ENCODE measurements at places on chromosomes 4 and X.

- DNase-seq: no peak
These were observed 233.4 kb downstream of the MAML3 start for GRCh38 chr4:139920486-139921002.

DNA sequence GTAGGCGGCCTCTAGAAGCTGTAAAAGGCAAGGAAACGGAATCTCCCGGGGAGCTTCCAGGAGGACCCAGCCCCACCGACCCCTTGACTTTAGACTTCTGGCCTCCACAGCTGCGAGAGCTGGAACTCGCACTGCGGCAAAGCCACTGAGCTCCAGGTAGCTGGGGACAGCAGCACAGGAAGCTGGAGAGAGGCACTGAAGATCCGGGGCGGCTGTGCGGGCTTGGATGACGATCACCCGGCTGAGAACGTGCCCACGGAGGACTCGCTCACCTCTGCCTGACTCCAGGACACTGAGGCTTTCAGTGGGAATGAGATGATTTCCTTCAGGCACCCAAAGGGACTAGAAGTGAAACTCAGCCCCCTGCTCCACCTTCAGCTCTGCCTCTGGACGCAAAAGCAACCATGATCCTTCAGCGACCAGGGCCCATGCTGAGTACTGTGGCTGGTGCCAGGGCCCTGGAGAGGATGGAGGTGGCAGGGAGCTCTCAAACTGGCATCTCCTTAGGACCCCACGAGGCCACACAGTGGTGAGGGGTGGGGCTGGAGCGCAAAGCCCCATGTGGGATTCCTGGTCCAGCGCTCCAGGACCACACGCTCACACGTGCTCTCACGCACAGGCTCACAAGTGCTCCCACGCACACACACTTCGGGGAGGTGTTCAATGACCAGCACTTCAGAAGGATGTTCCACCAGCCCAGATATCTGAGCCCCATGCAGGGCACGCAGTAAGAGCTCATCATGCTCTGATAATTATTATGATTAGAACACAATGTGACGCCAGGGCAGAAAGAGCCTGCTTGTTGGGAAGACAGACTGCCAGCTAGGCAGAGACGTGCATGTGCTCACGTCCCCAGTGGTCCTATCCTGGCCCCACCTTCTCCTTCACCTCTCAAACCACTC lies 47.2 kb downstream of the ADRA2C start:
- DNase-seq: no peak

GRCh38 chr4:75822416-75822815 lies 79.8 kb downstream of the PPEF2 start:
- DNase-seq: no peak

- peak; percentile 6 for DNase-seq
These were observed 306.7 kb upstream of the MAOA start for GRCh38 chrX:43349363-43349762.

GRCh38 chrX:38505583-38505982 lies 55.8 kb upstream of the TSPAN7 start:
- DNase-seq: no peak

DNA sequence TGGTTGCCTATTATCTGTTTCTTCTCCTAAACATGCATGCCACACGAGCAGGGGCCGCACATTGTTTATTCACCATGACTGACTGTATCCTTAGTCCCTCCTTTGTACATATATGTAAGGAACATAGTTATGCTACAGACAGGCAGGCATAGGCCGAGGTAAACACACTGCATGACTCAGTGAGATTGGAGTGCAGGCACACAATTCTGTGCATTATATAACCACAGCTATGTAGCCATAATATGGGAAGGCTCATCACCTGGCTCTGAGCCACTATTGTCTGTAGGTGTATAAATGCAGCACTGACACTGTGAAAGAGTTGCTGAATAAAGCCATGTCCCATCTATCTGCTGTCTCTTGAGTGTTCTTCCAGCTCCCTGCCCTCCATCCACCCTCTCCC lies 431.6 kb downstream of the IDS start:
- DNase-seq: peak; percentile 82

DNA sequence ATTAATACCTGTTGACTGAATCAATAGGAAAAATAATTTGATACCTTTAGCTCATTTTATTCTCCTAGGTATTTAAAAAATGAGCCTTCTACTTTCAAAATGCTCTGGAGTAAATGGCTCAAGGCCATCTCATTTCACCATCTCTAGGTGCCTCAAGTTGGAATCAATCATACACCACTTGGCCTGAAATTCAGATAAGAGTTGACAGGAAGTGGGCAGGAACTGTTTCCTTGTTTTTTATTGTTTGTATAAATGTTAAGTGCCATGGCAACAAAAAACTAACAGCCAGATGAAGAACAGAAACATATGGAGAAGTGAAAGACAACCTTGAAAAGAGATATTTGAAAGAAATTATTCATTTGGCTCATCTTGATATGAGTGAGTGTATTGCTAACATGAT lies 12.4 kb downstream of the LIMCH1 start:
- no peak for DNase-seq

DNA sequence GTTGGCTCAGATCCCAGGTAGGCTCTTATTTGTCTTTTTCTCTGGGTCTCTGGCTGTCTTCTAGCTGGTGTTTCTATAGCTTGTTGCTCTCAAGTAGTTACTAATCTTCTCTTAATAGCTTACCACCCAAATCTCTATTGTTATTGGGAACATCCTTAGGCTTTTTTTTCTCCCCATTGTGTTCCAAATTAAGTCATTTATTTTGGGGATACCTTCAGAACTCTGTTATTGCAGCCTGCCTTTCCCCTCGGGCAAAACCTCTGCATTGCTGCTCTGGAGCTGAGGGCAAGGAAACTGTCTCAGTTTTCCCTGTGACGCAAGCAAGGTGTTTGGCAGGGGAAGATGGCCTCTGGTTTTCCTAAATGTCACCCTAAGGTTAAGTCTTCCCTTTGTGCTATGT lies 338.1 kb upstream of the ZCCHC13 start:
- DNase-seq: no peak

GRCh38 chr4:8392591-8393190 lies 47.8 kb downstream of the ACOX3 start:
- DNase-seq: no peak

GRCh38 chr4:169070895-169071218 lies 60.8 kb upstream of the CBR4 start:
- DNase-seq: no peak

DNA sequence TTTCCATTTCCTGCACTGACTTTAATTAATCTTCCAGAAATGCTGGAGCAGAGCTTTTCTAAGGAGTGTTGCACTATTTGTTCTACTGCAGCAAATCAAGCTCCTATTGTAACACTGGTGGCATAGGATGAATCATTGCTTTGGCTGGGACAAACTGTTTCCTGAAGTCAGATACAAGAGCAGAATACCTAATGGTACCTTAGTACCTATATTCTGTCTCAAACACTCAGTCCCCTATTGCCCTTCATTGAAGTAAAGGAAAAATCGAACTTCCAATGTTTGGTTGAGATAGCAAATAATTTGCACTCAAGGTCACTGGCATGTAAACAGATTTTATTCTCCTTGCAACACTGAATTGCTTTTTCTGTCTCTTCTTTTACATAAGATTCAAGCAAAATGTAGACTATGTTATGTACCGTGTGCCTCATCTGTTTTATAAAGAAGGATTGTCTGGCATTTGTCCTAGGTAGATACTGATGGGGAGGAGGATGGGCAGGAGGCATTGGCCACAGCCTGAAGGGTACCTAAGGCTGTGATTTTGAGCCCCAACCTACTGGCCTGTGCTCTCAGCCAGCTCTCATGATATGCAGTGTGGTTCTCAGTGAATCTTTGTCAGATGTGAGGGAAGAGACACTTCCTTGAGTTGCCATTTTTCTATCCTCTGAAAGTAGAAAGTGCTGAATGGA lies 141.6 kb downstream of the AASDH start:
- DNase-seq: no peak

DNA sequence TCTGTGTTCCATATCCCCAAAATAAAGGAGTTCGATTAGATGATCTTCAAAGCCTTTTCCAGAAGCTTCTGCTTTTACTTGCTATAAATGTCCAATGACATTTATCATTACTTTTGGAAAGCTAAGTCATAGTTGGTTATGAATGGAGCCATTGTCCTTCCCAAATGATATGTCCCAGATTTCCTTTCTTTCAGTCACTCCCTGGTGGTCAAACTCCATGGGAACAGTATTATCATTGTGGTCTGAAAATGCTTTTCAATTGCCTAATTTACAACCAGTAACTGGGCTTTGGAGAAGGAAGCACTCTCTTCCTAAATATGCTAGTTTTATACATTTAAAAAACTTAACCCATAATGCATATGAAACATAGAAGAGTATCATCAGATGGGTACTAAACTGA lies 571.5 kb upstream of the AMOT start:
- DNase-seq: no peak

DNA sequence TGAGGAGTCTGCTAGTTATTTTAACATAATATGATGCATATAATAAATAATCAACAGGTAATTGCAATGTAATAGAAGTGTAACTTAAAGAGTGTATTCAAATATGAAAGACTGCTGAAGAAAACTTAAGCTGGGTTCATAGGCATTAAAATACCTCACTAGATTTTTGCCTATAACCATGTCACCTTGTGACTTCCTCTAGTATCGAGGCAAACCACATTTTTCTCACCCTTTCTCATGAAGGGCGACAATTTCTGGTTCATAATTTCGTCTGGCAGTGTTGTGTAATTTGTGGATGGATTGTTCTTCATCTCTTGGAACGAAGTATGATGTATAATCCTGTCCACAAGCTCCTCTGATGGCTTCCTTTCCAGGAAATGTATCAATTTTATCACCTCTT lies 16.0 kb downstream of the SULT1E1 start:
- no peak for DNase-seq

DNA sequence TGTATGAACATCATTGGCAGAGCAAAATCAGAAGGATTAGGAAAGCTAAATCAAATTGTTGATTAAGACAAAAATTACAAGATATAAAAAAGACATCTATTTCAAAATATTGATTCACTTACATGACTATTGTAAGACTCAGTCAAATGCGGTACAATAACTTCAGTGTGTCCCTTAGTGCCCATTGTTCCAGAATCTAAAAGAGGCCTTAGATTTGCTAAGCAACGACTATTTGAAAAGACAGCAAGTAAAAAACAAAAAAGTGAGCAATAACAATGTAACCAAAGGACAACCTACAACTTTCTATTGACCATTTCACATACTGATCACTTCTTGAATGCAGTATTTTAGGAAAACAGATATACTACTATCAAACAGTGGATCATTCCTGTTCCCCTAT lies 65.6 kb downstream of the UBA6 start:
- no peak for DNase-seq

GRCh38 chr4:53775381-53775780 lies 184.1 kb upstream of the LNX1 start:
- DNase-seq: no peak

GRCh38 chr4:100977274-100977673 lies 370.1 kb downstream of the PPP3CA start:
- no peak for DNase-seq

DNA sequence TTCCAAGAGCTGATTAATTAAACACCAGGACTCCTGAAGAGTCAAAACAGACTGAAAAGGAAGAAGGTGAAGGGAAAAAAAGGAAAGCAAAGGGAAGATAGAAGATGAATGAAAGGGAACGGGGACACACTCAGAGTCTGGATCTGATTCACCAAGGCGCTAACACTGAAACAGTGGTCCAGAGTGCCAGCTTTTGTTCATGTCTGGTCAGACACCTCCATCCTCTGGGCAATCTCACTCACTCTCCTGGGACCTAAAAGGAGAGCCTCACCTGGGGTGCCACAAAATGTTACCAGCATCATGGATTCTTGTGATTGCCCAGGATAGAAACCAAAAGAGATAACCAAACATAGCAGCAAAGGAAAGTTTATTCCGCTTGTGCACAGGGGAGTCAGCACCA lies 120.3 kb upstream of the AFF2 start:
- DNase-seq: no peak

GRCh38 chr4:146273204-146273901 lies 59.0 kb downstream of the REELD1 start:
- no peak for DNase-seq

DNA sequence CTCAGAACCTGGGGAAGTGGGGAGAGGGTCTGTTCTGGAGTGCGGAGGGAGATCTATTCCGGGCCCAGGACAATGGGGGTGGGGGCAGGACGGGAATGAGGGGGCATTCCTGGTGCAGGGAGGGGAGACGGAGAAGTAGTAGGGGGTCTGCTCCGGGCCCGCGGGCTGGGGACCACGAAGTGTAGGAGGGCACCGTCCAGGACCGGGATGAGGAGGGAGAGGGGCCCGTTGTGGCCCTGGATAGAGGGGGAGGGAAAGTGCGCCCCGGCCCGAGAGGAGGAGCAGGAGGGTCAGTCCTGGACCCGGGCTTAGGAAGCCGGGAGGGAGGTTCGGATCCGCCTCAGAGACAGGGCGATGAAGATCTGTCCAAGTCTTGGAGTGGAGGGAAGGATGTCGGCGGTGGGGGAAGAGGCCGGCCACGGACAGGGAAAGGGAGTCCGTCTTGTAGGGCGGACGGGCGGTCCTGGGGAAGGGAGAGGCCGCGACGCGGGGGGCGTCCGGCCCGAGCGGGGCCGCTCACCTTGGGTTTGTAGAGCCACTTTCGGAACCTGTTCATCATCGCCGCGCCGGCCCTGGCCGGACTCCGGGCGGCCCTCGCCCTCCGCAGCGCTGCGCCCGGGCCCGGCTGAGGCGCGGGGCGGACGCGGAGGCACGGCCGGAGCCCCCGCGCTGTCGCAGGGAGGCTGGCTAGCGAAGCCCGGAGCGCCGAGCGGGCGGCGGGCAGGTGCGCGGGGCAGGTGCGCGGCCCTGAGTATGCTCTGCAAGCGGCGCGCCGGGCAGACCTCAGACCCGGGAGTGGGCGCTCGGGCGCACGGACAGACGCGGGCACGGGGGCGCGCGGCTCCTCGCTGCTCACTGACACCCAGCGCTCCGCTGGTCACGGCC lies at the start of gene ZFYVE28:
ZFYVE28 (minus strand) TSS at position 881 of the 885 bp plus-strand sequence; CDS start at position 559, 322 bp downstream.
- DNase-seq: no peak

- no peak for DNase-seq
These were observed 35.0 kb downstream of the DCX start for GRCh38 chrX:111376897-111377578.

DNA sequence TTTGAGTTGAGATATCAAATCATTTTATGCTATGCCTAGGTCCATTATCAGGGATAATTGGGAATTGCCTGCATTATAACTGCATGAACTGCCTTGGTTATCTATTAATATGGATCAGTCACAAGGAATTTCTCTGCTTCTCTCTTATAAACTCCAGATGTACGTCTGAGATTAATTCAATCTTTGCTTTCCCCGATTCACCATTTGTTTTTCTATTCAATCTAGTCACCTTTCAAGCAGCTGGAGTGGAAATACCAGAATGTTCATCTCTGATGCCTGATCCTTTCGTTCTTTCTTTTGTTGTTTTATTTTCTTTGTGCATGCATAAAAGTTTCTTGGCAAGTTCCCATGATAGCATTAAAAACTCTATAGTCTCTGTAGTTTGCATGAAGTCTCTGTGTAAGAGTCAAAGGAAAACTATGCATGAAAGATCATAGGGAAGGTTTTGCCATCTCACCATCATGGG lies 22.6 kb downstream of the SYNPO2 start:
- DNase-seq: peak; percentile 87
